ENCODE measurements at places on chromosomes 1 and 21. TPM values are rescaled to one million over a fixed set of nuclear protein-coding genes. Genes with fewer than 3 reads are reported as not detected.

PKLR gene
- not detected for total RNA-seq

KRTAP12-4 gene
- total RNA-seq = not detected

NDC1 gene
- 16.9 TPM for total RNA-seq

SPRR2G gene
- total RNA-seq = not detected

UBE4B gene
- 66.0 TPM for total RNA-seq

OR2L2 gene
- total RNA-seq = not detected

RIPPLY3 gene
- total RNA-seq = not detected

All from HFFc6 (cell line).